ENCODE measurements at places on chromosomes 1 and 21. TPM values are rescaled to one million over a fixed set of nuclear protein-coding genes. Genes with fewer than 3 reads are reported as not detected.
A peak's percentile ranks its signal among the peaks of the same experiment; 100 is the strongest.

DNA sequence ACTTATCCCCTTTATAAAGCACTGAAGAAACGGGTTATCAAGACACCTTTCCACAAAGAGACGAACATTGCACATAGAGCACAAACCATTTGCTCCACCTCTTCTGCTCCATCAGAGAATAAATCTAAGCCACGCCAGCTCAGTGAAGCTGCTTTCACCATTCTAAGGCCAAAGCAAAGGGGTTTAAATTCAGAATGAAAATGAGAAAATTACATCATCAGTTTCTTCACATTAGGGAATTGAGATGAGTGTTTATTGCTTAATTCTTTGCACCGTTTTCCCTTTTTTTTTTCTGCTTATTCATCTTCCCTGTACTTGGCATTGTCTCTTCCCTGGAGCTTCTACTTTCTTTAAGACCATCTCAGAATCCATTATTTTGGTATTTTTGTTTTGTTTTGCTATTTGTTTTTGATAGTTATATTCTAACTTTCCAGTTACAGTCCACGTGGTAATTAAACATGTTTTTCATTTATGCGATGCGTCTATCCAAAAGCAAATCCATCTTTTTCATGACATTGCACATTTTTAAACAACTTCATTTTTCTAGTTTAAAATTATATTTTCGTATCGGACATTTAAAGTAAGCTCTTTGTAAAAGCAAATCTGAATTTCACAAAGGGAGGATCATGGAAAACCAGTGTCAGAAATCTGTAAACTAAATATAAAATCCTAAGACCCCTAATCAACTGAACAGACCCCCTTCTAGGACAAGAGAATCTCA is 1.9 kb upstream of the OR2T34 start:
- H3K4me3 ChIP-seq, result no peak overlapping the region
- H3K27ac ChIP-seq, result no peak overlapping the region
- H3K36me3 ChIP-seq, result no peaks in the 10 kb centered on the region
- H3K4me1 ChIP-seq, result no peaks in the 10 kb centered on the region

- H3K27me3 ChIP-seq, result no peaks in the 10 kb centered on the region
- peaks cover 23% of the 10 kb centered on the region for H3K4me1 ChIP-seq
- H3K27ac ChIP-seq, result no peak overlapping the region
- DNase-seq, result no peak
- peaks cover 6% of the 10 kb centered on the region for H3K36me3 ChIP-seq
Observed at GRCh38 chr1:174358786-174359453, 88.8 kb upstream of the GPR52 start.

DNA sequence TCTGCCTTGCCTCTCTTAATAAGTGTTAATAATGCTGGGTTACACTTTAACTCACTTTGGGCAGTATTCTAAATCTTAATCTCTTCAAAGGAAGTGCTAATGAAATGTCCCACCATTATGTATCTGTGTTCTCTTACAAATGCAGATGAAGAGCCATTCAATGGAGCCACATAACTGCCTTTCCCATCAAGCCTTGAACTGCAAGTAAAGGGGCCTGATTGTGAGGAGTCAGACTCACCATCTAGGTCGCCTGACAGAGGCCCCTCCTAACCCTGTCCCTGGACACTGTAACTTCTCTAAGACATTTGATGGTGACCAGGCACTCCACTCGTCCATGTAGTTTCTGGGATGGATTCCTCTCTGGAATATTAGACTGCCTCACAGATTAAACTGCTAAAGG is 329.4 kb downstream of the KIF26B start:
- H3K27me3 ChIP-seq, result peaks cover 1% of the 10 kb centered on the region
- DNase-seq, result no peak
- H3K4me1 ChIP-seq, result peaks cover 2% of the 10 kb centered on the region
- no peaks in the 10 kb centered on the region for H3K36me3 ChIP-seq
- no peak overlapping the region for H3K4me3 ChIP-seq

GRCh38 chr1:45772971-45773370 is 22.5 kb upstream of the IPP start:
- H3K36me3 ChIP-seq, result no peaks in the 10 kb centered on the region
- no peak overlapping the region for H3K27ac ChIP-seq
- no peak for DNase-seq
- H3K4me3 ChIP-seq, result no peak overlapping the region

GRCh38 chr1:200226268-200226968 is 183.4 kb downstream of the ZNF281 start:
- no peaks in the 10 kb centered on the region for H3K36me3 ChIP-seq
- peak overlapping the region; percentile 18 for H3K4me3 ChIP-seq
- H3K4me1 ChIP-seq, result peaks cover 19% of the 10 kb centered on the region
- DNase-seq, result no peak
- no peak overlapping the region for H3K27ac ChIP-seq

GRCh38 chr21:39669485-39669884 is 56.7 kb downstream of the B3GALT5 start:
- DNase-seq, result no peak
- no peaks in the 10 kb centered on the region for H3K4me1 ChIP-seq

DNA sequence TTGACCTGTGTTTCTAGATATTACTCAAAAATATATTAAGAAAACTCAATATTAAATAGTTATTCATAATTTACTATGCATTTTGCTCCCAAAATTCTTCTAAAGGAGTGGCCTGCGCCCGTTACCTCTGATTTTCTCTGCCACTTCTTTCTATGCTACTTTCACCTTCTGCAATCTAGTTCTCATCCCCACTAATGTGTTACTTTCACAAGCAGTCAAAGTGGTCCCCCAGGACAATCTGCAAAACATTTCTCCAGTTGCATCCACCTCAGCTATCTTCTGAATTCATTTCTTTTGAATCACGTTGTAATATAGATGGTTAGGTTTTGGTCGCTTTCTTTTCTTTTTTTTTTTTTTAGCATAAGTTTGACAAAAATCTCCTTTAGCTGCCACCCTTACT is 13.4 kb downstream of the INSL5 start:
- no peaks in the 10 kb centered on the region for H3K27me3 ChIP-seq
- H3K36me3 ChIP-seq, result no peaks in the 10 kb centered on the region
- peaks cover 14% of the 10 kb centered on the region for H3K4me1 ChIP-seq
- no peak overlapping the region for H3K4me3 ChIP-seq

GRCh38 chr1:162138599-162139181 is 69.2 kb downstream of the NOS1AP start:
- H3K36me3 ChIP-seq, result no peaks in the 10 kb centered on the region
- peaks cover 9% of the 10 kb centered on the region for H3K27me3 ChIP-seq
- peaks cover 10% of the 10 kb centered on the region for H3K4me1 ChIP-seq
- H3K4me3 ChIP-seq, result no peak overlapping the region

DNA sequence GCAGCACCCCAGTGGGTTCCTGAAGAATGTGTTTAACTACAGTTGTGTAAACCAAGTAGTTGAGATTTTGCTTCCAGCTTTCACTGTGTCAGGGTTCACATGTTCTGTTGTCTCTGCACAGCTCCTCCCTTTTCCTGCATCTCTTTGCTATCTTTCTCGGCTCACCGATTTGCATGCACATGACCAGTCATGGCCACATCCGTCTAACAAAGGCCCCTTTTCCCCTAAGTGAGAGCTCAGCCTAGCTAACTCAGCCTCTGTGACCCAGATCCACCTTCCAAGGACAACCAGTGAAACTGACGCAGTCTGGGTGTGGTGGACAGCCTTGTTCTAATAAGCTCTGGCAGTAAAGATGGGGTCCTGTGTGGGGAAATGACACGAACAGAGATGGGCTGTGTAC is 101.1 kb downstream of the ZP4 start:
- H3K4me3 ChIP-seq, result peak overlapping the region; percentile 21
- peak; percentile 30 for DNase-seq
- H3K36me3 ChIP-seq, result no peaks in the 10 kb centered on the region
- H3K4me1 ChIP-seq, result peaks cover 3% of the 10 kb centered on the region

- no peak overlapping the region for H3K27ac ChIP-seq
- no peaks in the 10 kb centered on the region for H3K27me3 ChIP-seq
- no peaks in the 10 kb centered on the region for H3K36me3 ChIP-seq
- H3K4me1 ChIP-seq, result no peaks in the 10 kb centered on the region
- no peak overlapping the region for H3K4me3 ChIP-seq
Observed at GRCh38 chr1:228225740-228226139, 17.9 kb downstream of the OBSCN start.

Gene SLC66A1
- 3.3 TPM for polyA plus RNA-seq

Gene IFI44
- polyA plus RNA-seq, result 15.9 TPM

GRCh38 chr1:207070811-207071210 is 17.7 kb downstream of the PFKFB2 start:
- peaks cover 37% of the 10 kb centered on the region for H3K4me1 ChIP-seq
- peak overlapping the region; percentile 70 for H3K4me3 ChIP-seq
- H3K27ac ChIP-seq, result peak overlapping the region; percentile 37
- H3K27me3 ChIP-seq, result no peaks in the 10 kb centered on the region

DNA sequence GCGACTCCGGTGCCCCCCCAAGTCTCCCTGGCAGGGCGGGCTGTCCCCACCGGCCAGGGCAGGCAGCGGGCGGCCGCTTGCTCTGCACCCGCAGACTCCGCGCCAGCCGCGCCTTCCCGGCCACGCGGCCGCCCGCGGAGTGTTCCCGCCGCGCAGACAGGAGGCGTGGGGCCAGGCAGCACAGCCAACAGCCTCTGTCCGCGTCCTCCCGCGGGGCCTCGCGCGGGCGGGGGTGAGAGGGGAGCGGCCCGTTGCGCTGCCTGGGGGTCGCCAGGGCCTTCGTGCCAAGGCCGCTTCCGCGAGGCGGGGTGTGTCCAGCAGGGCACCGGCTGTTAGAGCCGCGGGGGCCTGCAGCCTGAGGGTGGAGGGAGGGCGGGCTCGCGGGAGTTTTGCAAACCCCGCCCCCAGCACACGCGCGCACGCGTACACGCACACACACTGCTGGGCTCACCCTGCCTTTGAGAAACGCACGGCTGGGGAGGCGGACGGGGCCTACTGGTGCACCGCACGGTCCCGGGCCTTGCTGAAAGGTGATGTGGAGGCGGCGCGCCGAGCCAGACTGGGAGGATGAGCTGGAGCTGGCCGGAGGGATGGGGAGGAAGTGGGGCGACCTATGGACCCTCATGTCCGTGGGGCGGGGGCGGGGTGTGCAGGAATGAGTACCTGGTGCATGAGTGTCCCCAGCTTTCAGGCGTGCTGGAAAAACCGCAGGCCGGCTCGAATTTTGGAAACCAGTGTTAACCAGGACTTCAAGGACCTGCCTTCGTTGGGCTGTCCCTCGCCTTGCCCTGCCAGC is 41.5 kb downstream of the KIAA1614 start:
- peak overlapping the region; percentile 77 for H3K27ac ChIP-seq
- peak overlapping the region; percentile 74 for H3K4me3 ChIP-seq
- H3K4me1 ChIP-seq, result peaks cover 14% of the 10 kb centered on the region
- H3K27me3 ChIP-seq, result no peaks in the 10 kb centered on the region
- H3K36me3 ChIP-seq, result peaks cover 3% of the 10 kb centered on the region
- DNase-seq, result peak; percentile 77

- peak overlapping the region; percentile 84 for H3K4me3 ChIP-seq
- no peaks in the 10 kb centered on the region for H3K36me3 ChIP-seq
- DNase-seq, result peak; percentile 91
- peak overlapping the region; percentile 95 for H3K27ac ChIP-seq
Observed at GRCh38 chr21:46184625-46185555, 631 bp upstream of the SPATC1L start.

GRCh38 chr1:29801003-29801402 is 564.7 kb downstream of the PTPRU start:
- peaks cover 1% of the 10 kb centered on the region for H3K27me3 ChIP-seq
- no peak overlapping the region for H3K4me3 ChIP-seq
- H3K27ac ChIP-seq, result no peak overlapping the region
- no peaks in the 10 kb centered on the region for H3K36me3 ChIP-seq
- no peak for DNase-seq

Gene ZNF593OS
- not detected for polyA plus RNA-seq

GRCh38 chr1:112501810-112502641 is 6.7 kb upstream of the WNT2B start:
- H3K4me1 ChIP-seq, result no peaks in the 10 kb centered on the region
- H3K36me3 ChIP-seq, result no peaks in the 10 kb centered on the region
- H3K4me3 ChIP-seq, result peak overlapping the region; percentile 36
- DNase-seq, result peak; percentile 26

Gene TMEM82
- not detected for polyA plus RNA-seq

- DNase-seq, result no peak
- peaks cover 46% of the 10 kb centered on the region for H3K4me1 ChIP-seq
- no peaks in the 10 kb centered on the region for H3K36me3 ChIP-seq
- no peak overlapping the region for H3K27ac ChIP-seq
- H3K4me3 ChIP-seq, result no peak overlapping the region
Observed at GRCh38 chr1:228937851-228938536, 202.7 kb downstream of the RHOU start.

Gene LCE1F
- not detected for polyA plus RNA-seq

- H3K4me1 ChIP-seq, result no peaks in the 10 kb centered on the region
- DNase-seq, result no peak
- no peaks in the 10 kb centered on the region for H3K27me3 ChIP-seq
- H3K36me3 ChIP-seq, result no peaks in the 10 kb centered on the region
Observed at GRCh38 chr1:229666585-229666984, 40.5 kb downstream of the URB2 start.

Gene CYP4A11
- not detected for polyA plus RNA-seq

- H3K27me3 ChIP-seq, result peaks cover 2% of the 10 kb centered on the region
- H3K36me3 ChIP-seq, result no peaks in the 10 kb centered on the region
- no peak overlapping the region for H3K27ac ChIP-seq
- no peaks in the 10 kb centered on the region for H3K4me1 ChIP-seq
- DNase-seq, result peak; percentile 6
Observed at GRCh38 chr1:21594935-21595897, 73.9 kb downstream of the RAP1GAP start.

Gene NBPF20
- polyA plus RNA-seq, result 0.23 TPM

DNA sequence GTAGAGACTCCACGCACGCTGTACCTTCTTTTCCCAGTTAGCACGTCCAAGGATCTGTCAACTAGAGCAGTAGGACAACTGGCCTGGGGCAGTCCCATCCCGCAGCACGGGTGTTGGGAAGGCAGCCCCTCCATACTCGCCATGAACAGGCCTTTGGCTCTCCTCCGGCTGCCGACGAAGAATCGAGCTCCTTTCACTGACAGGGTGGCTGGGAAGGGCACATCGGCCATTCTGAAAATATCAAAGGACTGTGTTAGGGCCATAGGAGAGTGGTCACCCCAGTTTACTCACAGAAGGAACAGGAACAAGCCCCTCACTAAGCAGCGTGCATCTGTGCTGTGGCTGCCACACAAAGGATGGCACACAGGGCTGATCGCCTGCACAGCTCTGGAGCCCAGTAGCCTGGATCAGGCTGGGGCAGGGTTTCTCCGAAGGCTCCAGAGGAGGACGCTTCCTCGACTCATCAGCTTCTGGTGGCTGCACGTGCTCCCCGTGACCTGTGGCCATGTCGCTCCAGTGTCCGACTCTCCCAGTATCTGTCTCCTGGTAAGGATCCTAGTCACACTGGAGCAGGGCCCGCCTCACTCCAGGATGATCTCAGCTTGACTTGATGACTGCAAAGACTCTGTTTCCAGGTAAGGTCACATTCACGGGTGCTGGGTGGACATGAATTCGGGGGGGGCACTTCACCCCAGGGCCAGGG is 8.9 kb downstream of the KRTAP10-1 start:
- no peaks in the 10 kb centered on the region for H3K36me3 ChIP-seq
- no peak for DNase-seq
- peaks cover 2% of the 10 kb centered on the region for H3K27me3 ChIP-seq
- H3K4me1 ChIP-seq, result no peaks in the 10 kb centered on the region

Gene TMEM35B
- 124 TPM for polyA plus RNA-seq

- H3K36me3 ChIP-seq, result peaks cover 11% of the 10 kb centered on the region
- H3K4me3 ChIP-seq, result no peak overlapping the region
- peaks cover 2% of the 10 kb centered on the region for H3K27me3 ChIP-seq
- no peak overlapping the region for H3K27ac ChIP-seq
- no peaks in the 10 kb centered on the region for H3K4me1 ChIP-seq
- no peak for DNase-seq
Observed at GRCh38 chr1:108089477-108089876, 110.7 kb downstream of the SLC25A24 start.

Gene GJA8
- not detected for polyA plus RNA-seq
